T47D (cell line): ENCODE measurements at places on chromosomes 5 and 9.

DNA sequence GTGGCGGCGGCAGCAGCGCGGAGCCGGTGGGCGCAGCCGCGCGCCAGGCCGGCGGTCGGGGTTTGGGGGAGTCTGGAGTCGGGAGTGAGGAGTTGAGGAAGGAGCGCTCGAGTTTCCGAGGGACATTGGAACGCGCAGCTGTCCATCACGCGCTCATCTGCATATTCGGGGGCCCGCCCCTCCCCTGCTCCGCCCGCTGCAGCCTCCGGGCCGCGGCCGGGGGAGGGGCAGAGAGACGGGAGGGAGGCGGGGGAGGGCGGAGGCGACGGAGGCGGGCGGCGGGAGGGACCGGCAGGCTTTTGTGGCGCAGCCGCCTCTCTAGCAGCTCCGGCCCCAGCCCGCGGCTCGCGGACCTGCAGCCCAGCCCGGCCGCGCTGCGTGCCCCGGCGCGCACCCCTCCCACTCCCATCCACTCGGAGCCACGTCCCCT lies at the start of gene IRX2:
TSS of gene IRX2 (minus strand) at position 86 of the 430 bp plus-strand sequence. CDS start 264 bp downstream, outside the sequence.
- peak; percentile 89 for DNase-seq

DNA sequence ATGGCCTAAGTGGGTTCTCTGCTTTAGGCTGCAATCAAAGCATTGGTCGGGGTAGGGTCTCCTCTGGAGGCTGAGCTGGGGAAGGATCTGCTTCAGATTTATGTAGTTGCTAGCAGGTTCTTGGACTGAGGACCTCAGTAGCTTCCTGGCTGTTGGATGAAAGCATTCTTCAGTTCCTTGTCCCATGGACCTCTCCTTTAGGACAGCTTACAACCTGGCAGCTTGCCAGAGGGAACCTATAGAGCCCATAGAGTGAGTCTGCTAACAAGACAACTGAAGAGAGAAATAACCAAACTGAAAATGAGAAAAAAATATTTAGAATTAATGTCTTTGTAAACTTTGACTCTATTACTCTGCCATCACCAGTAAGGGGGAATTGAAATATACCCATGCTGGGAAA lies 12.4 kb downstream of the MRPS30 start:
- DNase-seq = peak; percentile 11

DNA sequence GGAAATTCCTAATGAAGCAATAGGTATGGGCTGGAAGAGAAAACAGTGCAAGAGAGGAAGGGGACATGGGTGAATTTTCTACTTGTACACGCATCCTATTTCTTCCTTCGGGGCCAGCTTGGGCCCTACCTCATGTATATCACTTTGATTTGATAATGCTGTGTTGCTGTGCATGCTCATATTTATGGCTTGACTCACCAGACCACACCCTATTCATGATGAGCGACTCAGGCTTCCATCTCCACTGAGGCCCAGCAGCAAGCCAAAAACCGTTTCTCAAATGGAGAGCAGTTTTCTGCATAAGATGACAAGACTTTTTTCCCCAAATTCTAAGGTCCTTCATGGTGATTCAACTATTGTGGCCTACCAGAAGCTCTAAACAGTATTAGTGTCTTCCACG lies 2039.1 kb upstream of the CDH9 start:
- DNase-seq = no peak

- no peak for DNase-seq
These were observed 186.2 kb upstream of the OTULINL start for GRCh38 chr5:14395411-14395810.

DNA sequence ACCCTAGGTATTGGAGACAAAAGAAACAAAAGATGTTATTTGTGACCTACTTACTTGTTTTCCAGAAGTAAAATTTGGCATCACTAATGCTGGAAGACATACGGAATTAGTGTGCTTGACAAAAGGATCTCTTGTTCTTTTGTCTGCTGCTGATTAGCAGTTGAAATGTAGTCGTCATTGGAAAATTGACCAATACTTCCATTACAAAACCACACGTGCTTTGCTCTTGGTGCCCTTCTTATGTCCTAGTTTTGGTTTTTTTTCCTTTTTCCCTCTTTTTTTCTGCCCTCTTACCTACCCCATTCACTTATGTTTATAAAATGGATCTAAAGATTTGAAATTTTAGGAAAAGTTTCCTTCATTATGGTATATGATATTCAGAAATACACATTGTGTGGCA lies 197.4 kb downstream of the FER start:
- DNase-seq = no peak
